ENCODE measurements at places on chromosomes 16 and 17.

- H3K4me1 ChIP-seq = no peaks in the 10 kb centered on the region
- no peaks in the 10 kb centered on the region for H3K36me3 ChIP-seq
- peak; percentile 91 for DNase-seq
- H3K27me3 ChIP-seq = no peaks in the 10 kb centered on the region
- H3K27ac ChIP-seq = no peak overlapping the region
These were observed 206.2 kb downstream of the PRKCB start for GRCh38 chr16:24041834-24042631.

- H3K36me3 ChIP-seq = no peaks in the 10 kb centered on the region
- no peak overlapping the region for H3K4me3 ChIP-seq
- H3K27me3 ChIP-seq = peaks cover 30% of the 10 kb centered on the region
- H3K4me1 ChIP-seq = no peaks in the 10 kb centered on the region
- no peak overlapping the region for H3K27ac ChIP-seq
These were observed 1.4 kb upstream of the ABR start for GRCh38 chr17:1180958-1181752.

GRCh38 chr17:71486261-71486660, 634.6 kb upstream of the SOX9 start:
- peaks cover 6% of the 10 kb centered on the region for H3K27me3 ChIP-seq
- H3K36me3 ChIP-seq = no peaks in the 10 kb centered on the region
- H3K27ac ChIP-seq = no peak overlapping the region
- H3K4me3 ChIP-seq = no peak overlapping the region
- H3K4me1 ChIP-seq = peaks cover 5% of the 10 kb centered on the region

DNA sequence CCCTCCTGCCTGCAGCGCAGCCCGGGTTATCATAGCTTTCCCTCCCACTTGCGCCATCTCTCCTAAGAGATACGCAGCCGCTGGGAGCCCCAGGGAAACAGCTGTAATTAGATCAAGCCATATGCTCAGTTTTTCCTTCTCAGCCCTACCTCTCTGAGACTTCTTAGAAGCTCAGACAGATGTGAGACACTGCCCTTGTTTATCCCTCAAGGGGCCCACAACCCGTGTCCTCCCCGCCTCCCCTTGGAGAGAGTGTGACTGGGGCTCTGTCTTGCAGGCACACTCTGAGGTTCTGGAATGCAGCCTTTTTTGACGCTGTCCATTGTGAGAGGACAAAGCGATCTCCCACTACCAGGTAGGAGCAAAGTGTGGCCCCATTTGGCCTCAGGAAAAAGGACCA, 31.2 kb downstream of the CIBAR2 start:
- H3K36me3 ChIP-seq = no peaks in the 10 kb centered on the region
- H3K4me1 ChIP-seq = peaks cover 6% of the 10 kb centered on the region
- H3K27me3 ChIP-seq = peaks cover 16% of the 10 kb centered on the region
- no peak overlapping the region for H3K27ac ChIP-seq
- no peak for DNase-seq

GRCh38 chr16:56856876-56857447, 8.0 kb upstream of the SLC12A3 start:
- no peak overlapping the region for H3K27ac ChIP-seq
- peaks cover 16% of the 10 kb centered on the region for H3K4me1 ChIP-seq
- no peak for DNase-seq
- H3K36me3 ChIP-seq = no peaks in the 10 kb centered on the region
- H3K4me3 ChIP-seq = no peak overlapping the region

- peak; percentile 79 for DNase-seq
- H3K27me3 ChIP-seq = no peaks in the 10 kb centered on the region
- H3K4me1 ChIP-seq = peaks cover 32% of the 10 kb centered on the region
- no peaks in the 10 kb centered on the region for H3K36me3 ChIP-seq
These were observed 38.6 kb upstream of the TOB1 start for GRCh38 chr17:50904518-50905459.

GRCh38 chr17:75872434-75873351, 5.7 kb downstream of the TRIM47 start:
- H3K4me1 ChIP-seq = peaks cover 5% of the 10 kb centered on the region
- peaks cover 14% of the 10 kb centered on the region for H3K27me3 ChIP-seq
- peak overlapping the region; percentile 24 for H3K27ac ChIP-seq
- H3K4me3 ChIP-seq = no peak overlapping the region

DNA sequence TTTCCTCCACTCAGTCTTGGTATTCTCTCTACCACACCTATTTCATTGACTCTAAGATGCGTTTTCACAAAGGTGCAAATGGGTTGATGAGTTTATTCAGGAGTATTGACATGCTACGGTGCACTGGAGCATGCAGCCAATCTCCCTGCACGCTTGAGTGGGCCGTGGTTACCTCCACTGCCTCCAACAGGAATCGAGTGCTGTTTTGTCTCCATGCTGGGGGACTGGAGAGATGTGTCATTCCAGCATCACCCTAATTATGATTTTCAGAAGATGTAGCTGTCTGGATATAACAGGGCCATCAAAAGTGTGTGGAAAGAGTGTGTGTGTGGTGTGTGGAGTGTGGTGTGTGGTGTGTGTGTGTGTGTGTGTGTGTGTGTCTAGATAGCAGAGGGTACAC, 351.6 kb upstream of the ZFHX3 start:
- no peak overlapping the region for H3K27ac ChIP-seq
- no peaks in the 10 kb centered on the region for H3K27me3 ChIP-seq
- no peaks in the 10 kb centered on the region for H3K36me3 ChIP-seq
- no peak for DNase-seq

DNA sequence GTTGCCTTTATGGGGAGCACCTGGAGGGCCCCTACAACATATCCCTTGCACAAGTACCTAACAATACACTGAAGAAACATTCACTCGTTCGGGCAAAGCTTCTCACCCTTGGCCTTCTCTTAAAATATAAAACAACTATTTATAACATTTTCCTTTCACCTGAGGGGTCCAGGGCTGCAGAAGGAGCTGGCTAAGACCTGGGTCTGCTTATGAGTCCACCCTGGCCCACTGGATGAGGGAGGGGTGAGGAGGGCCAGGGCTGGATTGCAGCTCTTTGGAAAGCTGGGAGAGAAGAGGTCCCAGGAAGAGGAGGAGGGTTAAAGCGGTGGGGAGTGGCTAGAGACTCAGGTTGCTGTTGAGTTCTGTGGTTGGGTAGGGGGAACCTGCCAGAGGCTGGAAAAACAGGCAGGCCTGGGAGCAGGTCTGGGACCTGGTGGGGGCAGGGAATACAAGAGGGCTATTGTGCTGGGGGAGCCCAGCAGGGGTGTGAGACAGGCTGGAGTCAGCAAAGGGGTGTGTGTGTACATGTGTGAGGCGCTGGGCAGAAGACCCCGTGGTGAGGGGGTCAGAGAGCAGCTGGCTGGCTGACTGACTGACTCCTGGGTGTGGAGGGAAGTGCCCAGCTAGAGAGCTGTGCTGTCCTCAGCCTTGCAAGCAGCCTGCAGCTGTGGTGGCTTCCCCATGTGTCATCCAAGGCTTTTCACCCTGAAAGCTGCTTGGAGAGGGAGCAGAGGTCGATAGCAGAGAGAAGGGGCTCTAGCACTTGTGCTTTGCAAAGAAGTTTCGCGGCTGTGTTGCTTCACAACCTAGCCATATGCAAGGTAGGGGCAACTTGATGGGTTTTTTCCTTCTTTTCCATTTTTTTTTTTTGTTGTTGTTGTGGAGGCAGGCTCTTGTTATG, 10.2 kb upstream of the MRC2 start:
- H3K27me3 ChIP-seq = no peaks in the 10 kb centered on the region
- H3K4me3 ChIP-seq = peak overlapping the region; percentile 80
- peak; percentile 100 for DNase-seq
- peaks cover 30% of the 10 kb centered on the region for H3K4me1 ChIP-seq

DNA sequence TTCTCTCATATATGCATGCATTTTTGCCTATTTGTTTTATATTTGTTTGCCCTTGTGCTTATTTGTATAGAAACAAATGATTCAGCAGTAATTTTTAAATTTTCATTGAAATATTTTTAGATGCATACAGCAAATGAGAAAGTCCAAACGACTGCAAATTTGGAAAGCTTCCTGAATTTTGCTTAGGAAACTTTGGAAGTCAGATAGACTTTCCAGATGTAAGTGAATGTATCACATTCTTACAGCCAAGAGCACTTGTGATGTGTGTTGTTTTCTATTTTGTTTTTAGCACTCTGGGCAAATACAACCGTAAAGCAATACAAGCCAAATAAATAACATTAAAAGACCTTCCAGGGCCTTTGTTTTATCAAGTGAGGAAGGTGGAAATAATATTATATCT, 680.8 kb upstream of the CDH8 start:
- H3K27me3 ChIP-seq = no peaks in the 10 kb centered on the region
- no peak for DNase-seq
- H3K4me3 ChIP-seq = no peak overlapping the region
- H3K27ac ChIP-seq = no peak overlapping the region
- H3K36me3 ChIP-seq = no peaks in the 10 kb centered on the region

GRCh38 chr17:76199469-76199868, 40.8 kb downstream of the RNF157 start:
- H3K4me3 ChIP-seq = no peak overlapping the region
- H3K27me3 ChIP-seq = no peaks in the 10 kb centered on the region
- no peaks in the 10 kb centered on the region for H3K36me3 ChIP-seq
- no peaks in the 10 kb centered on the region for H3K4me1 ChIP-seq
- no peak overlapping the region for H3K27ac ChIP-seq
- DNase-seq = no peak

DNA sequence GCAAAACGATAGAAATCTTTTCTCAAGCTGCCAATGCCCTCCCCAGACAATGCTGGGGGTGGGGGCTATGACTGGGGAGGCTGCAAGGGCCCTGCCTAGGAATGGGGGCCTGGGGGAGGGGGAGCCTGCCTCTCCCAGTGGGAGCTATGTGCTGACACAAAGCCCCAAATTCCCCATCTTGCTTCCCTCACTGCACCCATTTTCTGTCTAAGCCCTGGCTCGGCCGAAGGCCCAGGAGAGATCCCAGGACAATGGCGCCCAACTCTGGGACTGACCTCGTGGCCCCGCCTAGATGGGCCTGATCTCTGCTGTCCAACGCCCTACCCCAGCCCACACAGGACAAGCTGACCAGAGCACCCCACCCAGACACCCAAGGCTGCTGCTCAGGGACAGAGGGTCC, 11.1 kb upstream of the KCNJ12 start:
- H3K36me3 ChIP-seq = no peaks in the 10 kb centered on the region
- H3K27ac ChIP-seq = no peak overlapping the region
- peaks cover 11% of the 10 kb centered on the region for H3K4me1 ChIP-seq
- no peak overlapping the region for H3K4me3 ChIP-seq
- H3K27me3 ChIP-seq = no peaks in the 10 kb centered on the region

GRCh38 chr16:85190572-85190971, 78.3 kb upstream of the CIBAR2 start:
- DNase-seq = no peak
- no peak overlapping the region for H3K27ac ChIP-seq
- no peaks in the 10 kb centered on the region for H3K4me1 ChIP-seq
- H3K36me3 ChIP-seq = no peaks in the 10 kb centered on the region
- H3K4me3 ChIP-seq = no peak overlapping the region
- no peaks in the 10 kb centered on the region for H3K27me3 ChIP-seq

DNA sequence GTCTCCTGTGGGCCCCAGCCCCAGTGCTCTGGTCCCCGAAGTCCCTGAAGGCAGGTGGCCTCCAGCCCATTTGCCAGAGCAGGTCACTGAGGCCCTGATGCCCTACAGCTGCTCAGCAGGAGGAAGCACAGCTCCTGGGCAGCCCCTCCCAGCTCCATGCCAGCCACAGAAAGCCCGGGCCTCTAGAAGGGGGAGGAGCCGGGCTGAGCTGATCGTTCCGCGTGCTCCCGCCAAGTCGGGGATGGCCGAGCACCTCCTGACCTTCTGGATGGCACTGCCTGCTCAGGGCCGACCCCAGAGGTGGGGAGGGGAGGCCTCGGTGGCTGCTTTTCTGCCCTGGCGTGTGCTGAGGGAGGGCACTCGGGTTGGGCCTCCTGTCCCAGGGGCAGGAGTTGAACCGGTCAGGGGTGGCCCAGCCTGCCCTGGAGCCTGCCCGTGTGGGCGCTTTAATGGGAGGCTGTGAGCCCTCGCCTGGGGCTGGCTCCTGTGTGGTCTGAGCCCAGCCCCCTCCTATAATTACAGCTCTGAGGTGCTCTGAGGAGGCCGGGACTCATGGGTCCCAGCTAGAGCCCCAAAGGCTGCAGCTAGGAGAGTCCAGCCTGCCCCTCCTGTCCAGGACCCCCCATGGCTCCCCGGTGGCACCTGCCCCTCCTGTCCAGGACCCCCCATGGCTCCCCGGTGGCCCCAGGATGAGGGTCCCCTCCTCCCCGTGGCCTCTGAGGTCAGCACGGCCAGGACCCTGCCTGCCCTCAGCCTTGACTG, 29.7 kb downstream of the ZFPM1 start:
- peaks cover 10% of the 10 kb centered on the region for H3K36me3 ChIP-seq
- no peak overlapping the region for H3K4me3 ChIP-seq
- no peaks in the 10 kb centered on the region for H3K27me3 ChIP-seq

- no peak overlapping the region for H3K27ac ChIP-seq
- no peaks in the 10 kb centered on the region for H3K27me3 ChIP-seq
- H3K4me3 ChIP-seq = no peak overlapping the region
- H3K36me3 ChIP-seq = no peaks in the 10 kb centered on the region
- DNase-seq = no peak
These were observed 23.2 kb upstream of the CACNG1 start for GRCh38 chr17:67021196-67021595.

GRCh38 chr17:8056232-8056975, 17.5 kb downstream of the ALOX15B start:
- peak; percentile 53 for DNase-seq
- H3K27ac ChIP-seq = no peak overlapping the region
- H3K27me3 ChIP-seq = peaks cover 26% of the 10 kb centered on the region
- no peaks in the 10 kb centered on the region for H3K36me3 ChIP-seq
- no peak overlapping the region for H3K4me3 ChIP-seq

GRCh38 chr16:76360404-76360803, 83.2 kb downstream of the CNTNAP4 start:
- no peaks in the 10 kb centered on the region for H3K27me3 ChIP-seq
- H3K4me1 ChIP-seq = peaks cover 2% of the 10 kb centered on the region
- no peak for DNase-seq
- H3K4me3 ChIP-seq = no peak overlapping the region

DNA sequence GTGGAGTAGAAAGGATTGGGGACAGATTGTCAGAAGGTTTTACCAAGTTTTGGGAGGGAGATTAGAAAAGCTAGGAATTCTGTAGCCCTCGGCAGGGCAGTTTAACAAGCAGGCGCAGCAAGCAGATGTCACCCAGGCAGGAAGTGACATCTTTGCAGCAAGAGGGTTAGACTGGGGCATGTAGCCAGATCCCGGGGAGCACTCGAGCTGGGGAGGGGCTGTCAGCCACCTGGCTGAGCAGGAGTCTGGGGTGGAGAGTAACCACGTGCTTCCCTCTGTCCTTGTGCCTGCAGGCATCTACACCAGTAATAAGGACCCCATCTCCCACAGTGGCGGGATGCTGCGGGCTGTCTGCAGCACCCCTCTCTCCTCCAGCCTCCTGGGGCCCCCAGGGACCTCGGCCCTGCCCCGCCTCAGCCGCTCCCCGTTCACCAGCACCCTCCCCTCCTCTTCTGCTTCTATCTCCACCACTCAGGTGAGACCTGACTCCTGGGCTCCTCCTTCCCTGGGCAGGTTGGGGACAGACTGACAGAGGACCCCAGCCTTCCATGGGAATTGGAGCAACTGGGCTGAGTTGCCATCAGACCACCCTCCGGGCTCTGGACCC, 12.2 kb downstream of the MLLT6 start:
- no peaks in the 10 kb centered on the region for H3K4me1 ChIP-seq
- no peaks in the 10 kb centered on the region for H3K27me3 ChIP-seq
- no peak overlapping the region for H3K4me3 ChIP-seq
- no peak for DNase-seq

- DNase-seq = peak; percentile 47
- H3K27me3 ChIP-seq = no peaks in the 10 kb centered on the region
- no peak overlapping the region for H3K27ac ChIP-seq
- no peaks in the 10 kb centered on the region for H3K4me1 ChIP-seq
These were observed 10.3 kb upstream of the GAS7 start for GRCh38 chr17:10208604-10209193.

- DNase-seq = no peak
- H3K27ac ChIP-seq = no peak overlapping the region
- no peak overlapping the region for H3K4me3 ChIP-seq
- H3K36me3 ChIP-seq = no peaks in the 10 kb centered on the region
These were observed 37.6 kb upstream of the TEX2 start for GRCh38 chr17:64300699-64300965.

All from endodermal cell (in vitro differentiated cells).